ENCODE measurements at places on chromosomes 1 and 21. TPM values are rescaled to one million over a fixed set of nuclear protein-coding genes. Genes with fewer than 3 reads are reported as not detected.

Gene F13B
- total RNA-seq, result not detected

Gene ARHGEF16
- 0.39 TPM for total RNA-seq

Gene C1QC
- not detected for total RNA-seq

Gene PHC2
- total RNA-seq, result 50.3 TPM

Gene KRTAP13-2
- not detected for total RNA-seq

Gene DRAXIN
- not detected for total RNA-seq

Gene FMO1
- not detected for total RNA-seq

Gene ITGB3BP
- 15.3 TPM for total RNA-seq

Gene KLHL21
- total RNA-seq, result 41.5 TPM

Gene GRIK3
- total RNA-seq, result not detected

Gene MYBPHL
- 0.54 TPM for total RNA-seq

Gene FCRL5
- total RNA-seq, result not detected

Gene SYCP1
- not detected for total RNA-seq

Gene HIPK1
- 17.7 TPM for total RNA-seq

Gene APOBEC4
- total RNA-seq, result not detected

Gene SH3GLB1
- 40.8 TPM for total RNA-seq

Gene DCST1
- total RNA-seq, result not detected

Gene FAM177B
- not detected for total RNA-seq

Gene CD5L
- not detected for total RNA-seq

Gene GSTM3
- total RNA-seq, result 37.3 TPM

Gene SLAMF8
- 2.0 TPM for total RNA-seq

Gene DUSP10
- 36.4 TPM for total RNA-seq

Gene ACKR1
- not detected for total RNA-seq

Gene SPRR2B
- total RNA-seq, result not detected

Gene OR14C36
- not detected for total RNA-seq

Gene OPN3
- total RNA-seq, result 118 TPM

Gene C1QTNF12
- 0.79 TPM for total RNA-seq

Gene BARHL2
- not detected for total RNA-seq

Gene PGLYRP4
- total RNA-seq, result not detected

Gene VANGL2
- total RNA-seq, result 6.5 TPM

Gene ASPM
- 14.2 TPM for total RNA-seq

Gene SEMA4A
- 12.6 TPM for total RNA-seq

Gene LCE2C
- not detected for total RNA-seq

Gene RGS2
- total RNA-seq, result 19.7 TPM

Gene GPR137B
- 5.5 TPM for total RNA-seq

Gene GBP2
- total RNA-seq, result 17.8 TPM

Gene RPTN
- not detected for total RNA-seq

Gene PLCH2
- 0.39 TPM for total RNA-seq

Gene CFHR3
- not detected for total RNA-seq

Gene IFI44
- under 0.01 TPM for total RNA-seq

Gene FAM43B
- total RNA-seq, result 0.39 TPM

Gene C1orf87
- total RNA-seq, result not detected

Gene CYP2J2
- 2.4 TPM for total RNA-seq

Gene OR10Z1
- total RNA-seq, result not detected

Gene IQCC
- 0.54 TPM for total RNA-seq

Gene PACC1
- 6.2 TPM for total RNA-seq

Gene FAM110D
- not detected for total RNA-seq

Gene LCE1C
- not detected for total RNA-seq

Gene KRTAP6-2
- not detected for total RNA-seq

Gene CACYBP
- total RNA-seq, result 53.9 TPM

Gene SPATA17
- total RNA-seq, result 0.87 TPM

Gene CCDC30
- total RNA-seq, result 2.4 TPM

Gene TNNI3K
- total RNA-seq, result not detected
